HFF-Myc (cell line): ENCODE measurements at places on chromosomes 1 and 21.

- no peak for DNase-seq
Observed at GRCh38 chr1:66852870-66853269, 51.8 kb upstream of the INSL5 start.

GRCh38 chr1:183770816-183771128, 34.1 kb upstream of the RGL1 start:
- no peak for DNase-seq

GRCh38 chr1:150176593-150176992, 26.9 kb downstream of the PLEKHO1 start:
- no peak for DNase-seq

DNA sequence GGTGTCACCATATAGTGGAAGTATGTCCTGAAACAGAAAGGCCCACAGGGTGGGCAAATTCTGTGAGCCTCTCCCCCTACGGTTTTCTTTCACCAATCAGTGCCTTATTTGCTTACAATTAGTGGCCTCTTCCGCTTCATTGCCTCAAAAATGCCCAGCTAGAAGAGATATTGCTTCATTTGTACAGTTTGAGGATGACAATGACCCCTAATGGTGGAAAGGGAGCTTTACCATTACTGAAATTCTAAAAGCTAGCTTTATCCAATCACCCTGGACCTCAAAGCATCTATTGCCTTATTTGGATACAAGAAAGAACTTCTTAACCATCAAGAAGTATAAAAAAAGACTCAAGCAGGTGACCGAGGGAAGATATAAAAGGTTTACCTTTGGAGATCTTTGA, 49.6 kb downstream of the LRRC71 start:
- no peak for DNase-seq

DNA sequence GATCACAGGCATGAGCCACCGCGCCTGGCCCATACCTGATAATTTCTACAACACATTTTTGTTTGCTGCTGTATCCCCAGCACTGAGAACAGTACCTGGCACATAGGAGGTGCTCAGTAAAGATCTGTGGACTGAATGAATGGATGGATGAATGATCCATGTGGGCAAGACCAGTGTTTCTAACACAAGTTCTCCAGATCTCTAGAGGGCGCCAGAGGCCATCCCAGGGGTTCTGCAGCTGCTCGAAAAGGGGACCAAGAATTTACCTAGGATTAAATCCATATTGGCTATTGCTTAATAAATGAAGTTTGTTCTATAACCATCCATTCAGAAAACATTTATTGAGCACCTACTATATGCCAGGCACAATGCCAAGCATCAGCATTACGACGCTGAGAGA, 167.7 kb downstream of the ACTL8 start:
- no peak for DNase-seq

GRCh38 chr1:220045356-220046051, 801 bp downstream of the EPRS1 start:
- DNase-seq: no peak

- no peak for DNase-seq
Observed at GRCh38 chr1:41752514-41753170, 166.1 kb downstream of the HIVEP3 start.

DNA sequence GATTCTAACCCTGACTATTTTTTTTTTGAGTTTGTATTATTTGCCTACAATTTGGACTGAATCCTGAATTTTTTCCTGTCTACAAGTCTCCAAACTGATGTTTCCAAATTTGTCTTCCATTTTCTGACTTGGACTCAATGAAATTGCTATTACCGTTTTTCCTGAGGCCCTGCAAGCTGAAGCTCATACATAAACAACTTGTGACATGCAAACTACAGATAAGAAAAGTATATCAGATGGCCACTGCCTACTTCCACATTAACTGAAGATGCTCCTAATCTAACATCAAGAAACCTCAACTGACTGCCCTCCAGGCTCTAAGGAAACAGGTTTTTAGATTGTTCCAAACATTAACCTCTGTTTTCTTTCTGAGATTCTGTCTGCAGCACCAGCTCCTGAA, 51.1 kb upstream of the KLHDC7A start:
- no peak for DNase-seq

- DNase-seq: no peak
Observed at GRCh38 chr1:71796006-71796405, 486.3 kb downstream of the NEGR1 start.

DNA sequence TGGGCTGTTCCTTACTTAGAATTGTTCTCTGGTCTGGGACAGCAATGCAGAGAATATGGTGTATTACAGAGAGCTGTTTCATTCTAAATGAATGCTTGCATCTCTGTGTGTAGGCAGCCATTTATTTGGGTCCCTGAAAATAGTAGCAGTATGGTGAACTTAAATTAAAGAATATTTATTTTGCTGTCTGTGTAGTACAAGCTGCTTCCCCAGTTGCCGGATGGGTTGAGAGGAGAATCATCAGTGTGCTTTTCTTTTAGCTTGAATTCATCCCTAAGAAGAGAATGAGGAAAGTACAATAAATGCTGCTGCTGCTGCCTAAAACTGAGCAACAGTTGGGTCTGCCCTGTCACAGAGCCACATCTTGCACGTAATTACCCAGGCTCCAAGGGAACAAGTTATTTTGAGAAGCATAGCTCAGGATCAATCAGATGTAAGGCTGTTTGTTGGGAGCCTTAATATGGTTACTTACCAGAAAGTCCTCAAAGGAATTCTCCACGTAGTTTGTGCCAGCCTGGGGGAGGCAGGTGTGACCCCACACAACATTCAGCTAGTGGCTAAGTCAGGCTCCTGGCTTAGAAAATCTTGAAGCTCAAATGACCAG, 16.6 kb downstream of the ACTN2 start:
- no peak for DNase-seq

GRCh38 chr1:29975036-29975694, 738.8 kb downstream of the PTPRU start:
- DNase-seq: peak; percentile 19

DNA sequence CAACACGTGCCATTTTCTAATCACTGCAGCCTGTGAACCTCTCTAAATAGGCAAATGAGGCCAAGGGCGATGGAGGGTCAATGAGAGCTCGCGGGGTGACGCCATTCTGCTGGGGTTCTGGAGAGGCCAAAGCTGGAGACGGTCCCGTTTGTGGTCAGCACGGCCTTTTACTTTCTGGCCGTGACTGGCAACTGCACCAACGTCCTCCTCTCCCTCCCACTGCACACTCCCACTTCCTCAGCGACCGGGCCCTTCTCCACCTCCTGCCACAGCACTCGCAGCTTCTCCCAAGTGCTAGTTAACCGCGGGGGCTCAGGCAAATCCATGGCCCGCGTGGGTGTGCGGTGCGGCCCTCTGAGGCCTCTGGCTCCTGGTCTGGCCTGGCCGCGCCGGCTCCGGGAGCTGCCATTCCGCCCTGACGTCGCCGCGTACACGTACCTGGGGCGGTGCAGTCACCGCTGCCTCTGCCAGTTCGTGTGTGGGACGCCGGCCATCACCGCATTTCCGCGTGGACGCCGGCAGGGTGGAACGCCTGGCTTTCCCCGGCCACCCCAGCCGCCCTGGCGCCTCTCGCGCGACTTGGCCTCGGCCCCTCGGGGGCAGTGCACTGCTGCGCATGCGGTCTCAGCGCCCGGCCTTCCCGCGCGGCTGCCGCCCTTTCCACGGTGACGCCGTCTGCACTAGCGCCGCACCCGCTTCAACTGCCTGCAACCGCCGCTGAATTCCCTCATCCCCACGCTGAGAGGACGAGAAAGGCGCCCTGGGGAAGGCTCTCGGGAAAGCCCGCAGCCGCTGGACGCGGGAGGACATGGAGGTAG, 18.2 kb downstream of the OR2C3 start:
- no peak for DNase-seq

- no peak for DNase-seq
Observed at GRCh38 chr1:179231923-179232322, 2.4 kb upstream of the ABL2 start.

- DNase-seq: peak; percentile 27
Observed at GRCh38 chr1:20640183-20640597, 6.9 kb downstream of the PINK1 start.
